ENCODE measurements at places on chromosomes 11 and 22. TPM values are rescaled to one million over a fixed set of nuclear protein-coding genes. Genes with fewer than 3 reads are reported as not detected.

Gene MS4A12
- not detected for total RNA-seq

DNA sequence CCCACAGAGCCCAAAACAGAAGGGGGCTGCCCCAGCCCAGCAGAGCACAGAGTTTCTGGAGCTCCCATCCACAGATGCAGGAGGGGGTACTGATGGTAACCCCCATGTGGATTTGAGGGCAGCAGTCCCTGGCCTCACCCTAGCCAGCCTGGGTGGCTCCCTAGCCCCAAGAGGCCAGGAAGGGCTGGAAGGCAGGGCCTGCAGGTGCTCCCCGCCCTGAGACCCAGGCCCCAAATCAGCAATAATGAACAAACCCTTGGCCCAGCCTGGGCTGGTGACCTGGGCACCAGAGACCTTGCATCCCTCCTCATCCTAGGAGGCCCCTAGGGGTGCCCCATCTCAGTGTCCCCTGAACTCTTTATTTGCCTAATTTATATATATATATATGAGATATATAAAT lies 61.6 kb downstream of the MORC2 start:
- H3K4me1 ChIP-seq = no peaks in the 10 kb centered on the region
- no peak overlapping the region for H3K4me3 ChIP-seq
- no peaks in the 10 kb centered on the region for H3K36me3 ChIP-seq
- no peak for DNase-seq
- H3K27ac ChIP-seq = no peak overlapping the region

- no peak for DNase-seq
- no peak overlapping the region for H3K4me3 ChIP-seq
- no peaks in the 10 kb centered on the region for H3K27me3 ChIP-seq
- H3K4me1 ChIP-seq = no peaks in the 10 kb centered on the region
These were observed 22.9 kb upstream of the CARD18 start for GRCh38 chr11:105162506-105162905.

Gene RIBC2
- 2.4 TPM for total RNA-seq

Gene YPEL4
- total RNA-seq = 7.6 TPM

Gene DAGLA
- total RNA-seq = 5.4 TPM

Gene MS4A6E
- total RNA-seq = not detected

GRCh38 chr11:86370171-86370570 lies 4.5 kb upstream of the CCDC81 start:
- H3K4me1 ChIP-seq = no peaks in the 10 kb centered on the region
- H3K4me3 ChIP-seq = no peak overlapping the region
- DNase-seq = no peak

- no peak for DNase-seq
- H3K4me1 ChIP-seq = no peaks in the 10 kb centered on the region
- H3K36me3 ChIP-seq = no peaks in the 10 kb centered on the region
These were observed 549.3 kb upstream of the CCDC90B start for GRCh38 chr11:83835423-83835822.

DNA sequence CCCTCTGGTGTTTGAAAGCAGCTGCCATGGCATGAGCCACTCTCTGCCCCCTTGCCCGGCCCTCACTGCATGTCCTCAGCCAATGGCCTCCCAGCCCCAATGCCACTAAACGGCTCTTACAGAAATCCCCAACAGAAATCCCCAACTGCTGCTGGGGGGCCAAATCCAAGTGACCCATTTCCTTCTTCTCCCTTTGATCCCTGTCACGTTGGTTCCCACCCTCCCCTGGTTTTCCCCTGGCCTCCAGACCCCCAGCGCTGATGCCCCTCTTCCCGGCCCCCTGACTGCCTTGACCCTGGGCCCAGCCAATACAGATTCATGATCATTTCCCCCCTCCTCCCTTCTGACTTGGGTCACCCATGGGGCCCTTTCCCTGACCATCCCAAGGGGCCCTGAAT lies 30.9 kb downstream of the IGLL1 start:
- no peak overlapping the region for H3K4me3 ChIP-seq
- H3K4me1 ChIP-seq = no peaks in the 10 kb centered on the region
- no peaks in the 10 kb centered on the region for H3K27me3 ChIP-seq
- DNase-seq = no peak
- no peaks in the 10 kb centered on the region for H3K36me3 ChIP-seq

GRCh38 chr11:9669954-9670353 lies 6.1 kb downstream of the SWAP70 start:
- H3K4me3 ChIP-seq = no peak overlapping the region
- H3K4me1 ChIP-seq = no peaks in the 10 kb centered on the region
- DNase-seq = no peak
- H3K27me3 ChIP-seq = no peaks in the 10 kb centered on the region
- H3K27ac ChIP-seq = no peak overlapping the region

Gene SEC14L6
- total RNA-seq = under 0.01 TPM

GRCh38 chr11:40235841-40236240 lies 1223.6 kb downstream of the LRRC4C start:
- no peaks in the 10 kb centered on the region for H3K4me1 ChIP-seq
- H3K27ac ChIP-seq = no peak overlapping the region
- no peaks in the 10 kb centered on the region for H3K27me3 ChIP-seq
- H3K36me3 ChIP-seq = no peaks in the 10 kb centered on the region

DNA sequence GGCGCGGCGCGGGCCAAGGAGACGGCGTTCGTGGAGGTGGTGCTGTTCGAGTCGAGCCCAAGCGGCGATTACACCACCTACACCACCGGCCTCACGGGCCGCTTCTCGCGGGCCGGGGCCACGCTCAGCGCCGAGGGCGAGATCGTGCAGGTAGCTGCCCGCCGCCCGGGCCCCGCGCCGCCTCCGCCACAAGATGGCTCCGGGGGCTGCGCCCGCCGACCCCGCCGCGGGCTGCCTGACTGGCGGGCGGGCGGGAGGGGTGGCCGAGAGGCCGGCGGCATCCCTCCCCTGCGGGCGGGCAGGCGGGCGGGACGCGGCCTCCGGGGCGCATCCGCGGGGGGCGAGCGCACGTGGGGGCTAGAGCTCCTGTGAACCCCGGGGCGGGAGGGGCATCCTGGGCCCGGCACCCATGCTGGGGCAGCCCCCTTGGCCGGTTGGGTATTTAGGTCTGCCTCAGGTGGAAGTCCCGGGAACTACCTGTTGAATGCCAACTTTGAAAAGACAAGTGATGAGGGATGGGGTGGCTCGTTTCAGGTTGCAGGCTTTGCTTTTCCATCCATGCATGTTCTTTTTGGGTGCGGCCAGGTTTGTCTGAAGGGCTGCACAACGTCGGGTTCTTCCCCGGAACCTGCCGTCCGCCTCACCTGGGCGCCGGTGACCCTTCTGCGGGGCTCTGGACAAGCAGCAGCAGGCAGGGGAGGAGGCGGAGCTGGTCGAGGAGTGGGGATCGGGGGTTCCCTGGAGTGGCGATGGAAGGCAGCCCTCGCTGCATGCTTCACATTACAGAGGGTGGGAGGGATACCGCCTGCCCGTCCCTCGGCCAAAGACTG lies 760 bp downstream of the ZNRF3 start:
- no peaks in the 10 kb centered on the region for H3K4me1 ChIP-seq
- DNase-seq = peak; percentile 52
- no peaks in the 10 kb centered on the region for H3K27me3 ChIP-seq
- H3K4me3 ChIP-seq = peak overlapping the region; percentile 70
- H3K36me3 ChIP-seq = no peaks in the 10 kb centered on the region
- peak overlapping the region; percentile 84 for H3K27ac ChIP-seq

DNA sequence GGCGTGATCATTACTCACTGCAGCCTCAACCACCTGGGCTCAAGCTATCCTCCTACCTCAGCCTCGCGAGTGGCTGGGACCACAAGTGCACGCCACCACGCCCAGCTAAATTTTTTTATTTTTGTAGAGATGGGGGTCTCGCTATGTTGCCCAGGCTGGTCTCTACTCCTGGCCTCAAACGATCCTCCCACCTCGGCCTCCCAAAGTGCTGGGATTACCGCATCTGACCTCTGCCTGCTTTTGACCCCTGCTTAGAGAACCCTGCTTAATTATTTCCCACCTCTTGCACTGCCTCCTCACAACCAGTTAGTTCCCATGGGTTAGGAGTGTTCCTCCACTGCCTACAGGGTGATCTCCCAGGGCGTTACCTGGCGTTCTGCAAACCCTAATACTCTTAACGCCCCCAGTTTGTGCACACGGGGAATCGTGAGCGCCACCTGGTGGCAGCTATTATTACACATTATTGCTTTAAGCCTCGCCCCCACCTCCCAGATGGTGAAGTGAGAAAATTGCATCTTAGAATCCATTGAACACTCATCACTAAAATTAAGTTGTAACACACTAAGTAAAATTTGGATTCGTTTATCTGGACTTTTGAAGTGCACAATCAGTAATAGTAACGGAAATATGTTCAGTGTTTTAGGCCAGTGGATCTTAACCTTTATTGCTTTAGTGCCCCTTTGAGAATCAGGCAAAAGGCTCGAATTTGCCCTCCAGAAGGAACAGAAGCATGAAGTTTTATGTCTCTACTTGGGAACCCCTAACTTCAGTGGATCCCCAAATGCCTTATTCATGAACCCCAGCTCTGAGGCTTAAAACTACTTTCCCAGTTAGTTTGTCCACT lies 61.4 kb upstream of the ASPHD2 start:
- no peak for DNase-seq
- H3K4me1 ChIP-seq = no peaks in the 10 kb centered on the region
- no peak overlapping the region for H3K27ac ChIP-seq

Gene TSPAN32
- total RNA-seq = 2.5 TPM

Gene FGF19
- not detected for total RNA-seq

DNA sequence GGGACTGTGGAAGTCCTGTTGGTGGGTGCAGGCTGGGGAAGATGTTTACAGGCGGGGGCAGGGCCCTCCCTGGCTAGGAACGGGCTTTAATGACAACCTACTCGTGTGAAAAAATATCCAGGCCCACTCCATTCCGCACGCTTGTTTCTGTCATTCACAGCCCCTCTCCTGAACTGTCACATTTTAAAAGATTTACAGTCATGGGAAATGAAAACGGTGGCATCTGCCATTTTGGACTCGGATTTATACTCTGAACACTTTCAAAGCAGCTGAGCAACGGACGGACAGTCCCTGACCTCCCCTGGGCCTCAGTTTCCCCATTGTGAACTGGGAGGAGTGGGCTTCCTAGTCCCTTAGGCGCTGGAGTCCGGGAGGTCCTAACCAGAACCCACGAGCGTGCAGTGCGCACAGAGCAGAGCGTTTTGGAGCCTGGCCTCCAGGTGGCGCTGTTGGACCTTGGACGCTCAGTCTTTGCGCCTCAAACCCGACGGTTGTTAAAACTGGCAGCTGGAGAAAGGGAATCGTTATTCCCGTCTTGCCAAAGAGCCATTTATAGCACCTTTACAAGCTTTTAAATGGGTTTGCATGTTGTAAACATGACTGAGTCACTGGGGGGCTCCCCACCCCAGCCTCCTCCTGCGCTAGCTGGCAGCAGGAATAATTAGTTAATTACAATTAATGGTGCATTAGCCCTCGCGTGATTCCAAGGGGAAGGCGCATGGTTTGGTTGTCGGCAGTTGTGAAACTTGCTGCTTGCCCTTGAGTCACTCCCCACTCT lies 75.3 kb downstream of the FBLN1 start:
- H3K27me3 ChIP-seq = no peaks in the 10 kb centered on the region
- peak; percentile 74 for DNase-seq
- H3K4me1 ChIP-seq = no peaks in the 10 kb centered on the region
- no peaks in the 10 kb centered on the region for H3K36me3 ChIP-seq
- no peak overlapping the region for H3K4me3 ChIP-seq

Gene MPEG1
- total RNA-seq = 15.1 TPM

DNA sequence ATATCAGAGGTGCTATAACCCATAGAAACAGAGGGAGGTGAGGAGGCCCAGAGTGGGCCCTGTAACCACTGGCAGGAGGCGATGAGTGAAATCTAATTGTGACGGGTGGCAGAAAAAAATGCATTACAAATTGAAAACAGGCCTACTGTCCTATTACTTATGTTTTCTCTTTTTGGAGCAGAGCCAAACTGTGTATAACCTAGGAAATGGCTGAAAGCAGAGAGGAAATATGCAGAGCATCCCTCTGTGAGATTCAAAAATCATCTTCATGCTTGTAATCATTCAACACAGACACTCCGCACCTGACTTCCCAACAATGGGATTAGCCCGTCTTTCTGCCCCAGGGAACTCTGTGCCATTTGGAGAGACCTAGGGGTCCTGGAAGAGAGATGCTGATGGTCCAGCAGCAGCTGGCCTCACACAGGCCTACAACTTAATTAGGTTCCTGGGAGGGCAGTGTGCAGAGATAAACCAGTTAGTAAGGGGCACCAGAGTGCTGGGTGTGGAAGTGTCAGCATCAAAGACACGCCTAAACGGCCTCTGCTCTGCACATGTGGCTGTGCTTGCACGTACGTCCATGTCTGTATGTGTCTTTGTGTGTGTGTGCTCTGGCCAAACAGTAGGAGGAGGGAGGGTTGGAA lies 41.8 kb downstream of the MAP6 start:
- H3K27me3 ChIP-seq = no peaks in the 10 kb centered on the region
- no peak overlapping the region for H3K27ac ChIP-seq
- no peak overlapping the region for H3K4me3 ChIP-seq
- H3K36me3 ChIP-seq = no peaks in the 10 kb centered on the region
- DNase-seq = no peak

Gene MIF
- total RNA-seq = 189 TPM

Gene RFPL2
- not detected for total RNA-seq

- H3K4me1 ChIP-seq = no peaks in the 10 kb centered on the region
- no peaks in the 10 kb centered on the region for H3K27me3 ChIP-seq
- H3K27ac ChIP-seq = no peak overlapping the region
These were observed 9.2 kb upstream of the C11orf96 start for GRCh38 chr11:43933226-43933607.

- H3K36me3 ChIP-seq = no peaks in the 10 kb centered on the region
- H3K27ac ChIP-seq = no peak overlapping the region
These were observed 72.3 kb upstream of the PAX6 start for GRCh38 chr11:31883435-31883834.

DNA sequence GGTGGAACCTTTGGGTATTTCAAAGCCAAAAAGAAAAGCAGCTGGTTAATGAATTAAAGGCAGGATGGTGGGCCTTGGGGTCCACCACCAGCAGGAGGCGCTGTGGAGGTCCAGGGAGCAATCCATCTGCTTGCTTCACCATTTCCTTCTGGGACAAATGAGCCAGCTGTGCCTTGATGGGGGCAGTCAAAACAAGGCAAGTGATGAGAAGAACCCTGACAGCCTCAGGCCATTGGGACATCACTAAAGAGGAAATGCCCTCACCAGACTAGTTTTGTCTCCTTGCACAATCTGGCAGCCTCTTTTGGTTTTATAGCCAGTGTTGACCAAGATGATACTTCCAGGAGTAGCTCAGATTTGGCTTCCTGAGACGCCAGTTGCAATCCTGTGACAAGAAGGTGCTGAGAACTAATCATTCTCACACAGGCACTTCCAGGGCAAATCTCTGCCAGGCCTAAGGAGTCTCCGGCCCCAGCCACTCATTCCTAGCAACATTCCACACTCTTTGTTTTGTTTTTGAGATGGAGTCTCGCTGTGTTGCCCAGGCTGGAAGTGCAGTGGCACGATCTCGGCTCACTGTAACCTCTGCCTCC lies 38.2 kb upstream of the WEE1 start:
- no peaks in the 10 kb centered on the region for H3K36me3 ChIP-seq
- H3K4me1 ChIP-seq = no peaks in the 10 kb centered on the region
- no peak overlapping the region for H3K4me3 ChIP-seq
- no peaks in the 10 kb centered on the region for H3K27me3 ChIP-seq
- H3K27ac ChIP-seq = no peak overlapping the region
- peak; percentile 50 for DNase-seq

Gene NXF1
- total RNA-seq = 96.2 TPM

All from uterus (tissue), 4 donors.